ENCODE measurements at places on chromosomes 13 and 19.

GRCh38 chr13:51249770-51250741 is 27.9 kb downstream of the FAM124A start:
- H3K4me3 ChIP-seq, result no peak overlapping the region
- H3K27me3 ChIP-seq, result no peaks in the 10 kb centered on the region
- no peak overlapping the region for H3K27ac ChIP-seq
- H3K4me1 ChIP-seq, result no peaks in the 10 kb centered on the region

DNA sequence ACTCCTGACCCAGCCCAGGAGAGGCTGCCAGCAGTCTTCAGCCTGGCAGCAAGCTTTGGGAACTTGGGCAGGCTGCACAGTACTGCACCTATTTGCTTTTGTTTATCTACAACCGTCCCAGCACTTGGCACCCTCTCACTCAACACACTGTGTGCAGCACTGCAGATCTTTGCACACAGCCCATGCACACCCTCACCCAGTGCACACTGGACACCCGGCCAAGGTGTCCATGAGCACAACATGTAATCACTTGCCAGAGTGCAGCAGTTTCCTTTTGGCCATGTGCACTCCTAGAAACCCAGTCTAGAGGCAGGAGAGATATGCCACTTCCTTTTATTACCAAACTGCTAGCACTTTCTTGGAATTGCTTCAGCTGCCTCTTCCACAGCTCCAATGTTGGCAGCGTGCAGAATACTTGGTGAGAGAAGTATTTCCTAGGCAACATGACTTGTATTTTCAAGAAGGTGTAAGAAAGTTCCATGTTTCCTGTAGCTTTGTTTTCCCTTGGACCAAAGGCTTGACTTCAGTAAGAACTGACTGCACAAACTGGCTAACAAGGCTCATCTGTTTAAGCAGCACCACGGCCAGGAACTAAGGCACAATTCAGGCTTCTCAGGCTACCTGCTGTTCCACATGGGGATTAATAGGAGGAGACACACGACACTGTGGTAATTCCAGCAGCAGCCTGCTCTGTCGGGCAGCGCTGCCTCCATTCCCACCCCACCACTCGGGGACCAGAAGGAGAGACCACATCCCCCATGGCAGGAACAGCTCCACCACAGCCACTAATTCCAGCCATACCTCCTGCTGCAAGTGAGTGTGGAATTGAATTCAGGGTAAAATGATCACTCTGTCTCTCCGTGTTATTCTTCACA is 15.3 kb downstream of the ATP7B start:
- no peak overlapping the region for H3K27ac ChIP-seq
- peak; percentile 44 for DNase-seq
- no peak overlapping the region for H3K4me3 ChIP-seq
- no peaks in the 10 kb centered on the region for H3K27me3 ChIP-seq
- no peaks in the 10 kb centered on the region for H3K36me3 ChIP-seq
- H3K4me1 ChIP-seq, result peaks cover 18% of the 10 kb centered on the region

DNA sequence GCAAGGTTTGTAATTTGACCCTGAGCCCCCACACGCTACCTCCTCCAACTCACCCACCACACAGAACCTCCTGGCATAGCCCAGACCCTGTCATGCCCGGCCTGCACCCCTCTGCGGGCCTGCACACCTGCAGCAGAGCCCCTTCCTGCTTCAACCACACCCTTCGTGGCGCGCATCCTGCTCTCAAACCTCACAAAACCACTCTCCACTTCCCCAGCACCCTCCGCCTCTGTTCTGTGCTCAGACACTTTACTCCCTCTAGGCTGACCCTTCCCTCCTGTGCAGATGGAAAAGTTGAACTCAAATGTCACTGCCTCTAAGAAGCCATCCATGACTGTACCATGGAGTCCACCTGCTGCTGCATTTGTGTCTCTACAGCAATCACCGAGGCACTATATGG is 28.5 kb downstream of the FAAP24 start:
- no peaks in the 10 kb centered on the region for H3K36me3 ChIP-seq
- no peak overlapping the region for H3K4me3 ChIP-seq
- no peak for DNase-seq

- peaks cover 2% of the 10 kb centered on the region for H3K36me3 ChIP-seq
- no peak overlapping the region for H3K4me3 ChIP-seq
- no peaks in the 10 kb centered on the region for H3K27me3 ChIP-seq
- no peak overlapping the region for H3K27ac ChIP-seq
- no peaks in the 10 kb centered on the region for H3K4me1 ChIP-seq
These were observed 28.2 kb downstream of the CKM start for GRCh38 chr19:45294291-45295029.

DNA sequence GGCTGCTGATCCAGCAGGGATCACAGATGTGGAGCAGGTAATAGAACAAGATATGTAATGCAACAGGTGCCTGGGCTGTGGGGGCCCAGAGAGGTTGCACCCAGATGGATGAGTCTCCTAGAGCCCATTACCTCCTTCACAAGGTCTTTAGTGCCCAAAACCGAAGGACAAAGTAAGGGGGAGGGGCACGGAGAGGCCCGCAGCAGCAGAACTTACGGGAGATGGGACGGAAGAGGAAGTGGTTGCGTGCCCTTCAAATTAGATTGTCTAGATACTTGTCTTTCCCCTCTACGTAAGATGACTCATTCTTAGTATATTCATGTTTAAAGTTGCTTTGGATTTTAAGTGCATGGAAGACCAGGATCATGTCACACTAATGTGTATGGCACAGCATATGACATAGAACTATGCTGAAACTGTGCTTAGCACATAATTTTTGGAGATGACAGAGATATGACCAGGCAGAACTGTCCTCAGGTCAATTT is 5.7 kb upstream of the MRPS31 start:
- no peak for DNase-seq
- H3K27me3 ChIP-seq, result no peaks in the 10 kb centered on the region
- no peaks in the 10 kb centered on the region for H3K4me1 ChIP-seq
- no peak overlapping the region for H3K27ac ChIP-seq
- no peaks in the 10 kb centered on the region for H3K36me3 ChIP-seq

GRCh38 chr13:100597253-100597652 is 8.7 kb upstream of the GGACT start:
- no peak overlapping the region for H3K27ac ChIP-seq
- H3K36me3 ChIP-seq, result no peaks in the 10 kb centered on the region
- no peaks in the 10 kb centered on the region for H3K4me1 ChIP-seq
- DNase-seq, result no peak
- no peaks in the 10 kb centered on the region for H3K27me3 ChIP-seq

DNA sequence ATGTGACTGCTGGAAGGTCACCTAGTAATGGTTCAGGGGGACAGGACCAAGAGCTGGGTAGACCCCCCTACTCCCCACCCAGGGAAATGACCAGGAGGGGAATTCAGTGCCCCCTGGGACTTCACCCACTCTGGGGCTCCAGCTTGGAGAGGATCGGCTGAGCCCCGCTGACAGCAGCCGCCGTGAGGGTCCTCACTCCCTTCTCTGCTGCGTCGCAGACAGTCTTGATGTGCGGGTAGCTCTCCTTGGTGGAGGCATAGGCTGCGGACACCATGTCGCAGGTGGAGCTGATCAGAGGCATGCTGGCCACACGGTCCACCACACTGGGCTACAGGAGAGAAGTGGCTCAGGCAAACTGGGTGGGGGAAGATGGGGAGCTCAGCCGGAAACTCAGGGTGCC is 7.8 kb downstream of the PLIN3 start:
- no peak overlapping the region for H3K4me3 ChIP-seq
- H3K4me1 ChIP-seq, result no peaks in the 10 kb centered on the region
- no peaks in the 10 kb centered on the region for H3K36me3 ChIP-seq
- no peak for DNase-seq

GRCh38 chr19:9054765-9055164 is 32.1 kb upstream of the OR1M1 start:
- no peak overlapping the region for H3K4me3 ChIP-seq
- no peaks in the 10 kb centered on the region for H3K27me3 ChIP-seq
- DNase-seq, result peak; percentile 88
- H3K27ac ChIP-seq, result peak overlapping the region; percentile 57
- no peaks in the 10 kb centered on the region for H3K4me1 ChIP-seq

GRCh38 chr13:75357576-75358289 is 124.2 kb downstream of the TBC1D4 start:
- DNase-seq, result peak; percentile 86
- H3K27me3 ChIP-seq, result no peaks in the 10 kb centered on the region
- H3K4me1 ChIP-seq, result no peaks in the 10 kb centered on the region

- DNase-seq, result no peak
- H3K27me3 ChIP-seq, result no peaks in the 10 kb centered on the region
- no peaks in the 10 kb centered on the region for H3K4me1 ChIP-seq
- H3K4me3 ChIP-seq, result no peak overlapping the region
- no peaks in the 10 kb centered on the region for H3K36me3 ChIP-seq
- H3K27ac ChIP-seq, result no peak overlapping the region
These were observed 49.7 kb downstream of the COMP start for GRCh38 chr19:18741124-18742121.

DNA sequence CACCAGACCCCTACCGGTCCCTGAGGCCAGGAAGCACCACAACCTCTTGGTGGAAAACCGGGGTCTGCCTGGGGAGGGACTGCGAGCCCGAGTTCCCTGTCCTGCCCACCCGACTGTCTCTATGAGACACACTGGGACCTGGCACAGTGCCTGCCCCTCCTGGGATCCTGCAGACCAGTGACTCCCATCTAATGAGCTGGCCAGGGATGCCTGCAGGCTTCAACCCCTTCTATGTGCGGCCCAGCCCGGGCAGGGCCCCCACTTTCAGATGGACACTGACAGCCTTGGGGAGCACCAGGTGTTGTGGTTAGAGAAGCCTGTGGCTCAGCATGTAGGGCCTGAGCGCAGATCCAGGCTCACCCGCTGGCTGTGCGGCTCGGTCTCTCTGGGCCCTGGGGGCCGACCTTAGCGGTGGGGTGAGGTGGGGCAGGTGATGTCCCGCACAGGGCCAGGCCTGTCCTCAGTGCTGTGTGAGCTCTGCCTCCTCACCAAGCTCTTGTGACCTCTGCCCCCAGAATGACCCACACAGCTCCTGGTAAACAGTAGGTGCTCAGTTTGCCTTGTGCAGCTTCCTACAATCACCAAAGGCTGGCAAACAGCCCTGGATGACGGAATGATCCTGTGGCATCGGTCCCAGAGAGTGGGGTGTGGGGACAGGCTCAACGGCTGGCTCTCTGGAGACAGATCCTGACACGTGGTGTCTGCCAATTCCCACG is 17.9 kb upstream of the CACTIN start:
- H3K36me3 ChIP-seq, result peaks cover 1% of the 10 kb centered on the region
- no peak for DNase-seq
- no peaks in the 10 kb centered on the region for H3K4me1 ChIP-seq
- no peak overlapping the region for H3K27ac ChIP-seq
- no peaks in the 10 kb centered on the region for H3K27me3 ChIP-seq
- H3K4me3 ChIP-seq, result no peak overlapping the region

DNA sequence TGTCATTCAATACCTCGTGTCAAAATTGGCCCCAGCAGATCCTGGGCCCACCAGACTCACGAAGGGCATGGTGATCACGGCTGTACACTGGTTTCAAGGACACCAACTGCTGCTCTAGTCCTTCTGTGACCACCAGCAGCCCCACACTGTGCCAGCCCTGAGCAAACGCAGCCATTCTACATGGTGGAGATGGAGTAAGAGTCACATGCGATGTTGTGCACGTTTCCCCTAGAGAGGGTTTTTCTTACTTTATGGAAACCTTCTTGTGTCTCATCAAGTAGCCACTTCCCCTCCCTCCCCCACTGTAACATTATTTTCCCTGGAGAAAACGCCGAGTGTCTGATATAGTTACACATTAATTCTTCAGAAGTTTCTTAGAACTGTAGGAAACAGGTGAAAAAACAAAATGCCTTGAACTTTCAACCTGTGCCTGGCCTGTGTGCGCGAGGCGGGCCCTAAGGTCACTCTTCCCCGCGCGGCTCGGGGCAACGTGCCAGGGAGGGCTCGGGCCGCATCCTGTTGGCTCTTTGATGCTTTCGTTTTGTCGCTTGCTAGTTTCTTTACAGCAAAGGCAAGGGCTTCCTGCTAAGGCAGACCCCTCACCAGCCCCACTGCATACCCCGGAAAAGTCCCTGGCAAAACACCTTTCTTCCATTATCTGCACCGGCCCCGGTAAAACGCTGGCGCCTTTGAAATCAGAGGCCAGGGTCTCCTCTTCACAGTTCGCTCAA is 44.6 kb downstream of the GGACT start:
- no peaks in the 10 kb centered on the region for H3K4me1 ChIP-seq
- no peak for DNase-seq
- H3K4me3 ChIP-seq, result no peak overlapping the region
- no peak overlapping the region for H3K27ac ChIP-seq
- H3K36me3 ChIP-seq, result no peaks in the 10 kb centered on the region

- H3K4me1 ChIP-seq, result no peaks in the 10 kb centered on the region
- peak; percentile 81 for DNase-seq
- no peak overlapping the region for H3K27ac ChIP-seq
- H3K27me3 ChIP-seq, result no peaks in the 10 kb centered on the region
- no peak overlapping the region for H3K4me3 ChIP-seq
- no peaks in the 10 kb centered on the region for H3K36me3 ChIP-seq
These were observed 61.4 kb downstream of the RFX2 start for GRCh38 chr19:6048793-6049405.

- H3K4me1 ChIP-seq, result no peaks in the 10 kb centered on the region
- H3K27ac ChIP-seq, result peak overlapping the region; percentile 8
- H3K27me3 ChIP-seq, result no peaks in the 10 kb centered on the region
- peak; percentile 88 for DNase-seq
- peak overlapping the region; percentile 49 for H3K4me3 ChIP-seq
- no peaks in the 10 kb centered on the region for H3K36me3 ChIP-seq
These were observed 2.3 kb downstream of the PEG3 start for GRCh38 chr19:56838024-56838908.

GRCh38 chr13:95623141-95623540 is 21.4 kb downstream of the DZIP1 start:
- no peaks in the 10 kb centered on the region for H3K4me1 ChIP-seq
- no peaks in the 10 kb centered on the region for H3K27me3 ChIP-seq
- no peak for DNase-seq

GRCh38 chr19:9009431-9009830 is 778 bp downstream of the MUC16 start:
- no peak overlapping the region for H3K27ac ChIP-seq
- H3K4me3 ChIP-seq, result no peak overlapping the region
- H3K4me1 ChIP-seq, result no peaks in the 10 kb centered on the region
- H3K36me3 ChIP-seq, result no peaks in the 10 kb centered on the region

DNA sequence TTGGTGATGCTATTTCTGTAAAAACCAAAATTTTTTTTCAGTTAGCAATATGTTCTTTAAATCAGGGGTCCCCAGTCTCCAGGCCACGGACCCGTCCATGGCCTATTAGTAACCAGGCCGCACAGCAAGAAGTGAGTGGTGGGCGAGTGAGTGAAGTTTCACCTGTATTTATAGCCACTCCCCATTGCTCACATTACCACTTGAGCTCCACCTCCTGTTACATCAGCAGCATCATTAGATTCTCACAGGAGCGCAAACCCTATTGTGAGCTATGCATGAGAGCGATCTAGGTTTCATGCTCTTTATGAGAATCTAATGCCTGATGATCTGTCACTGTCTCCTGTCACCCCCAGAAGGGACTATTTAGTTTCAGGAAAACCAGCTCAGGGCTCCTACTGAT is 58.9 kb upstream of the SLC7A1 start:
- H3K27me3 ChIP-seq, result no peaks in the 10 kb centered on the region
- no peaks in the 10 kb centered on the region for H3K36me3 ChIP-seq
- H3K4me3 ChIP-seq, result no peak overlapping the region
- H3K4me1 ChIP-seq, result no peaks in the 10 kb centered on the region

GRCh38 chr19:5907241-5907640 is 2.6 kb downstream of the VMAC start:
- DNase-seq, result no peak
- H3K27me3 ChIP-seq, result no peaks in the 10 kb centered on the region
- no peak overlapping the region for H3K27ac ChIP-seq
